ENCODE measurements at places on chromosomes 3 and 15. TPM values are rescaled to one million over a fixed set of nuclear protein-coding genes. Genes with fewer than 3 reads are reported as not detected.

- DNase-seq: peak; percentile 18
These were observed 326.8 kb downstream of the TUSC7 start for GRCh38 chr3:117036259-117036799.

DNA sequence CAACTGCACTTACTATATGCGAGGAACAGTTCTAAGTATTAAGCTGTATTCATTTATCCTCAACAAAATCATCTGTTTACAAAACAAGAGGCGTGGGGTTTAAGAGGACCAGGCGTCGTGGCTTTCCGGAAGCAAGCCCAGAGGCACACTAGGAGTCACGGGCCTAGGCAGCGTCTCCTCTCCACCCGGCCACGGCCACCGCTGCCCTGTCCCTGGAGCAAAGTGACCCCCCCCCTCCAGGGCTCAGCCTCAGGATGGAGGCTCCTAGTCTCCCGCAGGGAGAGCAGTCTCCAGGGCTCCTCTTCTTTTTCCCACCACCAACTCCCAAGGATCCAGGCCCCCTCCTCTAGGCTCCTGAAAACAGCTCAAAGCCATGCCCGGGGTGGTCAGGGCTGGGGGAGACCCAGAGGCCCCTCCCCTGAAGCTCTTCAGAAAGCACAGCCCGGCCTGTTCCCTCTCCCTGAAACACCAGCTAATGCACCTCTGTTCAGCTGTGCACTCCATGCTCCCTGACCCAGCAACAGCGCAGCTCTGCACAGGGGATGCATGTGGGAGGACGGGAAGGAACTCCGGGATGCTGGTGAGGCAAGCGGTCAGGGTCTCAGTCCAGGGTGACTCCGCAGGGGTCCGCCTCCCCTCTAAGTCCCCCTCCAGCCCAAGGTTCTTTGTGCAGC lies 16.8 kb downstream of the TNK2 start:
- no peak for DNase-seq

DNA sequence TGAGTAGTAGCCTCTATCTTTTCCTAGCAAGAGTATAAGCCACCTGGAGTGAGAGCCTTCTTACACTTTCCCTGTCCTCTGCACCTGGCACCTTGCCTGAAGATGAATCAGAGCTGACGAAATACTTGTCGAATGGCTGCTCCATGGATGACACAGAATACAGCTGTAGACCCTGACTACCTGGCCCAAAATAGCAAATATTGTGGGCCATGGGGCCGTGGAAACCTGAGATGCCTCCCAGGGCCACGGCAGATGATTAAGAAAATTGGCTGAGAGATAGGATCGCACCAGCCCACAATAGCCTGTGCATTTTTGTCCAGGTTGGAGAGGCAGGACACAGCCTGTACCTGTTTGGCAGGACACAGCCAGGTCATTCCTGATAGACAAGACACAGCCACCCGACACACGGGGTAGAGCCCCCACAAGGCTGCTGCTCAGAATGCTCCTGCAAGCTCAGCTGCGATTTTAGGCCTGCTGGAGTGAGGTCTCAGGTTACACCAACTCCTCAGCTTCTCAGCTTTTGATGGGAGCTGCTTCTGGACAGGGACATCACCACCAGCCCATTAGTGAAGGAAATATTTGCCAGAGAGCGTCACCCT lies 22.9 kb upstream of the TPM1 start:
- DNase-seq: peak; percentile 89

SIDT1 gene
- total RNA-seq: 3.8 TPM

- no peak for DNase-seq
These were observed 35.2 kb downstream of the MYZAP start for GRCh38 chr15:57626713-57627440.

DNA sequence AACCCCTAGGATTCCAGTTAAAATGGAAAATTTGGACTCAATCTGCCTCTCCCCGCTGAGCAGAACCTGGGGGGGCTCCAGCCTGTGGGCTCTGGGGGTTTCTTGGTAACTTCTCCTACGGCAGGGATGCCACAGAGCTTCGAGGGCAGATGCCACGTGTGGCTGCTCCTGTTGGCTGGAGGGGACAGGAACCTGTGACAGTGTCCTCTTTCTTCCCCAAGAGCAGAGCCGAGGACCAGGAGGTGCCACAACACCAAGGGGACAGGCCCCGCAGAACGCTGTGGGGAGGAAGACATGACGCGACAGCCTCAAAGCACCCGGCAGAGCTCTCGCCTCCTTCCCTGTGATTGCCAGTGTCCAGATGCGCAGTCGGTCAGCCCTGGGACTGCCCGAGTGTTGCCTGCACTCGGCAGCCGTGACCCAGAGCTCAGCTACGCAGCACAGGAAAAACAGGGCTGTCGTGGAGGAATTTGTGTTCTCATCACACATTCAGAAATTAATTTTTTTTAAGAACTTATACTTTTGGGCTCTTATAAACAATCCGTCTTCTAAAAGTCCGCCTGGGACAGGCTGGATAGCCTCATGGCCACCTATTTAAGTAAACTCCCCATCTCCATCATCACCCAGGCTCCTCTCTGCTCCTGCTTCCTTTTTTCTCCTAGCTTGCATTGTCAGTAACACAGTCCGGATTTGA lies 131.9 kb upstream of the MEF2A start:
- no peak for DNase-seq

GRCh38 chr3:144921710-144922109 lies 950.1 kb downstream of the DIPK2A start:
- no peak for DNase-seq

UPK1B gene
- 6.7 TPM for total RNA-seq

DNA sequence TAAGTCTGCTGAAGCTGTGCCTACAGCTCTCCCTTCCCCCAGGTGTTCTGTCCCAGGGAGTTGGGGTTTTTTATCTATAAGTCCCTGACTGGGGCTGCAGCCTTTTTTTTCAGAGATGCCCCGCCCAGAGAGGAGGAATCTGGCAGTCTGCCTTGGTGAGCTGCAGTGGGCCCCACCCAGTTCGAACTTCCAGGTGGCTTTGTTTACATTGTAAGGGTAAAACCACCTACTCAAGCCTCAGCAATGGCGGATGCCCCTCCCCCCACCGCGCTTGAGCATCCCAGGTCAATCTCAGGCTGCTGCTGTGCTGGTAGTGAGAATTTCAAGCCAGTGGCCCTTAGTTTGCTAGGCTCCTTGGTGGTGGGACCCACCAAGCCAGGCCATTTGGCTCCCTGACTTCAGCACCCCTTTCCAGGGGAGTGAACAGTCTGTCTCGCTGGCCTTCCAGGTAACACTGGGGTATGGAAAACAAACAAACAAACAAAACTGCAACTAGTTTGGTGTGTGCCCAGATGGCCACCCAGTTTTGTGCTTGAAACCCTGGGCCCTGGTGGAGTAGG lies 189.4 kb downstream of the MFSD1 start:
- no peak for DNase-seq

DNA sequence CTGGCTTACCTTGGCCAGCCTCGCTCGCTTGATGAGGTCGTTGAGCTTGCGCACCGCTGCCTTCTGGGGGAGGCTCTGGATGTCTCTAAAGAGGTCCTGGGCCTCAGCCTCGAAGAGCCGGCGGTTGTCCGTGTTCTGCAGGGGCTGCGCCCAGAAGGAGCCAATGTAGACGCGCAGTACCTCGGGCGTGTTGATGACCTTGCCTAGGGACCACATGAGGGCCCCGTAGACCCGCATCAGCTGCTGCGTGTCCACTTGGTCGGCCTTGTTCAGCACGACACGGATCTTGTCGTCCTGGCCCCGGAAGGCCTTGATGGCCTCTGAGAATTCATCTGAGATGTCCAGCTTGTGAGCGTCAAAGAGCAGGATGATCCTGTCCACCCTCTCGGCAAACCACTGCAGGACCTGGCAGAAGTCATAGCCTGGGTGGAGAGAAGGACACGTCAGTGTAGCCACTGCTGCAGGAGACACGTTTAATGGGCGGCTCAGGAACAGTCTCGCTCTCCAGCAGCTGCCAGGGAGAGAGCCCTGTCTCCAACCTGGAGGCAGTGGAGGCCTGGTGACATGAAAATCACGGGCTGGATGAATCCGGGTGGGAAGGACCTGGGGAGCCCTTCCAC lies 25.5 kb upstream of the SPTBN5 start:
- no peak for DNase-seq

- DNase-seq: no peak
These were observed 69.7 kb upstream of the ARL6 start for GRCh38 chr3:97694876-97695275.

- no peak for DNase-seq
These were observed 8.6 kb upstream of the MCF2L2 start for GRCh38 chr3:183437061-183437460.

MORC1 gene
- total RNA-seq: not detected

DNA sequence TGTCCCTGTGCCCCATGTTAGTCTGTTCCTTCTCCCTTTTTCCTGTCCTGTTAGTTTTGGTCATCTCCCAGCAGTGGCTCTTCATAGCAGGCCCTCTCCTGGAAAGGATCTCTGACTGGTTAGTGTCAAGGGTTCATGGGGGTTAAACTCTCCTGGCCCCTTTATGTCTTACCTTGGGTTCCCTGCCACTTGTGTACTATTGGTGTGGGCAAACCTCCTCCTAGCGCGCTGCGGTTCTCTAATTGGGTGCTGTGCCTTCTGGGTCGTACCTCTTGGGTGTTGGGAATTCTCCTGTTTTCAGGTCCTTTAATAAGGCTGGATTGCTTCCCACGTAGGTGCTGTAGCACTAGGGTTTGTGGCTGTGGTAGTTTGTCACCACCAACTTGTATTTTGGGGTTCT lies 18.8 kb downstream of the GMPS start:
- DNase-seq: no peak

GRCh38 chr15:81893182-81893835 lies 152.5 kb downstream of the MEX3B start:
- DNase-seq: no peak

TGM5 gene
- 1.6 TPM for total RNA-seq

DNA sequence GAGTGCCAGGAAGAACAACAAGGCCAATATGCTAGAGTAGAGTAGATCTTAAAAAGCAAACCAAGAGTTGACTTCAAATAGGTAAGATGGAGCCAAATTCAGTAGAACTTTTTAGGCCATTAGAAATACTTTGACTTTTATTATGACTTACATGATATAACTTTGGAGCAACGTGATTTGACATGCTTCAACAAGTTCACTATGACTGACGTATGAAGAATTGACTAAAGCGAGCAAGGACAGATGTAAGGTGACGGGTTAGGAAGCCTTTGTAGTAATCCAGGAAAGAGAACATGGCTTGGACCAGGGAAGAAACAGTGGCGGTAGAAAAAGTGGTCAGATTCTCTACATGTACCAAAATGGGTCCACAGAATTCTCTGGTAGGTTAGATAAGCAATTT lies 4.9 kb upstream of the ZNF385D start:
- no peak for DNase-seq

DNA sequence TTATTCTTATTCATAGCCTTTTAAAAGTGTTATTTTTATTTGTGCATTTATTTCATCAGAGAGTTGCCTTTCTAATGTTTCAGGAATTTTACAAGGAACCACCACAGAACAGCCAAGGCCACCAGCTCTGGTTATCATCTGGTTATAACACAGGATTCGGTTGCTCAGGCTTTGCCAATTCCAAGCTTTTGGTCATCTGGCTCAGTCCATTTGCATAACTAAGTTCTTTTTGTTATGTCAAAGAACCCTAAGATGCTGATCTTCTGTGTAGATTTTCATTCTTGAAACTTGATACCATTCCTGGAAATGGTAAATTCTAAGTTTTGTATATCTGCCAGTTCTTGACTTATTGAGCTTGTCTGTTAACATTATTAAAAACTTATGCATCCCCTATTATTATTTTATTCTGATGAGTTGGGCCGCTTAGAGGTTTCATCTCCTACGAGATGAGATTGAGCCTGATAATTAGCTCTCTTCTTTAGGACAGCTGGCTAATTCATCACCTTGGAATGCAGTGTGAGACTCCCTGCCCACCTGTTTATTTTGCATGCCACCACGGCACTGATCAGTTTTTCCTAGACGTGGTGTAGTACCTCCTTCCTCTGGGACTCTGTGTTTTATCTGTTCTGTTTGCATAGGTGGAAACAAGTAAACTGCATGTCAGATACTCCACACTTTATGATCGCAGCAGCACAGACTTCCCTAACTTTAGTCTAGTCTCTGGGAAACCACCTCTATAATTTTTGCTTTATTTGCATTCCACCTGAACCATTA lies 264.8 kb downstream of the SLCO3A1 start:
- no peak for DNase-seq

ALDH1A3 gene
- 24.2 TPM for total RNA-seq

NANOGP8 gene
- 1.3 TPM for total RNA-seq

- DNase-seq: peak; percentile 65
These were observed 100.8 kb upstream of the SLC6A6 start for GRCh38 chr3:14301558-14301957.

GRCh38 chr3:66136597-66136996 lies 84.2 kb upstream of the SLC25A26 start:
- DNase-seq: no peak

- no peak for DNase-seq
These were observed 692 bp downstream of the UBE2E2 start for GRCh38 chr3:23203708-23204330.

DNA sequence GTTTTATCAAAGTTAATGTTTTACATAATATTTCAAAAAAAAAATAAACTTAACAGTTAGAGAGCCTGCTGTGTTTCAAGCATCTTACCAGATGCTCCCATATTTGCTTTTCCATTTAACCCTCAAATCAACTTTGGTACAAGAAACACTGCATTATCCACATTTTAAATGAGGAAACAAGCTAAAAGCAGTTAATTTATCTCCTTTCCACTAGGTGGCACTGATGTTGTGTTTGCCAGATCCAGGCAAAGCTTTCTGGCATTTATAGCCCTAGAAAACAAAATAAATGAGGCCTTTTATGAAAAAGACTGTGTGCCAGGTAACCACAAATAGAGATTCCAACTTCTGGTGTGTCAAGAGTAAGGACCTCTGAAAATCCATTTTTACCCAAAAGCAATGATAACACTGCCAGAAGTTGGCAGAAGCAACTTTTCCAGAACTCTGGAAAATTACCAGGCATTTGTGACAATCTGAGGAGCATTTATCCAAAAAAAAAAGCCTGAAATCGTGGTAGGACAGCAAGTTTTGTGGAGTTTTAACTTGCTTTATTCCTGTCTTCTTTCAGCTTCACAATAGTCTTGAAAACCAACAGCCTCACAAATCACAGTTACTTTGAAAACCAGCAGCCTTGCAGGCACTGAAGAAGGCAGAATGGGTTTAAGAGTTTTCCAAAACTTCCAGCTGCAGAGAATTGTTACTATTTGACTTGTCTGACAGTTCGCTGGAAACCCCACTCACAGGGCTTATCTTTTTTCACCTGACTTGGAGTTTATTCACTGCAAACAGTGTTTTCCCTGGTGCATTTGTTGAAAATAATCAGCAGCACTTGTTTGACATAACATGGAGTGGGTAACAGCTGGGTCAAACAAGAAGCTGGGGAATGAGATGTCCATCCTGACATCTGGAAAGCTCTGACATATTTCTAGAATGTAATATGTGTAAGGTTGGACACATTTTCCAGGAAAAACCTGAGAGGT lies 9.2 kb downstream of the FAM162A start:
- no peak for DNase-seq

GRCh38 chr3:99997293-99997692 lies 117.0 kb downstream of the FILIP1L start:
- no peak for DNase-seq

- DNase-seq: no peak
These were observed 7.3 kb downstream of the BCL6 start for GRCh38 chr3:187738071-187738330.

GRCh38 chr3:183764847-183765731 lies 60.3 kb downstream of the MAP6D1 start:
- no peak for DNase-seq
